ENCODE measurements at places on chromosomes 1 and 21.

DNA sequence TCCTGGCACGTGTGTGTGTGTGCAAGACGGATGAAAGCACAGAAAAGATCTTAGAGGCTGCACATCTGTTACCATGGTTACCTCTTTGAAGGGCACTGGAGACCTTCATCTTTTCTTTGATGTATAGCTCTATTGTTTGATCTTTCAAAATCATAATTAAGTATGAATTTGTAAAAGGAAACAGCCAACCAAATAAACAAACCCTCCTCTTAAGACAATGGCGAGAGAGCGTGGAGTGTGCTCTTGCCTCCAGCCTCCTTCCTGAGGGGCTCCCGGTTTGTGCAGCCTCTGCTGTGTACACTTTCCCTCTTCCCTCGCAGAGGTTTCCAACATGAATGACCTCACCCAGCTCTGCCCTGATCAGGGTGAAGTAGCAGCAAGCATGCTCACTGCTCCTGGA lies 27.9 kb downstream of the CACNA1S start:
- no peak for DNase-seq

GRCh38 chr1:59290193-59290949 lies 6.5 kb upstream of the FGGY start:
- DNase-seq, result no peak

- no peak for DNase-seq
Measured at GRCh38 chr21:33821503-33822322, 93.9 kb downstream of the ATP5PO start.

DNA sequence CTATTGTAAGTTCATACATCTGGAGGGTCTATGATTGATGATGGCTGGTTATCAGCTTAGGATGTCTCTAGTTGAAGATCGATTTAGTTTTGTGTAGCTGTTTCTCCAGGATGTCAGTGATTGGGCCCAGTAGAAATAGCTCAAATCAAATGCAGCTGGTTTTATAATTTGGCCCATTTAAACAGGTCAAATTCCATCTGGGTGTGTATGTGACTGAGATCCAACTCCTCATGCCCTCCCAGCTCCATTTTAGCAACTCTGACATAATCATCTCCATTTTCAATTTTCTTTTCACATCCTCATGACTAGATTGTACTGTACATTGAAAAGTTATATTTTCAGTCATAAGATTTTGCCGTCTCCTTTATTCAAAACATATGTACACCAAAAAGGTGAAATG lies 99.2 kb downstream of the TPR start:
- no peak for DNase-seq

- DNase-seq, result no peak
Measured at GRCh38 chr1:46379996-46380395, 14.1 kb upstream of the FAAH start.

GRCh38 chr1:32291145-32291707 lies 657 bp upstream of the HDAC1 start:
- DNase-seq, result no peak

GRCh38 chr1:111512931-111513330 lies 9.5 kb upstream of the ADORA3 start:
- DNase-seq, result no peak

- no peak for DNase-seq
Measured at GRCh38 chr1:231512147-231512698, 16.2 kb upstream of the TSNAX start.

DNA sequence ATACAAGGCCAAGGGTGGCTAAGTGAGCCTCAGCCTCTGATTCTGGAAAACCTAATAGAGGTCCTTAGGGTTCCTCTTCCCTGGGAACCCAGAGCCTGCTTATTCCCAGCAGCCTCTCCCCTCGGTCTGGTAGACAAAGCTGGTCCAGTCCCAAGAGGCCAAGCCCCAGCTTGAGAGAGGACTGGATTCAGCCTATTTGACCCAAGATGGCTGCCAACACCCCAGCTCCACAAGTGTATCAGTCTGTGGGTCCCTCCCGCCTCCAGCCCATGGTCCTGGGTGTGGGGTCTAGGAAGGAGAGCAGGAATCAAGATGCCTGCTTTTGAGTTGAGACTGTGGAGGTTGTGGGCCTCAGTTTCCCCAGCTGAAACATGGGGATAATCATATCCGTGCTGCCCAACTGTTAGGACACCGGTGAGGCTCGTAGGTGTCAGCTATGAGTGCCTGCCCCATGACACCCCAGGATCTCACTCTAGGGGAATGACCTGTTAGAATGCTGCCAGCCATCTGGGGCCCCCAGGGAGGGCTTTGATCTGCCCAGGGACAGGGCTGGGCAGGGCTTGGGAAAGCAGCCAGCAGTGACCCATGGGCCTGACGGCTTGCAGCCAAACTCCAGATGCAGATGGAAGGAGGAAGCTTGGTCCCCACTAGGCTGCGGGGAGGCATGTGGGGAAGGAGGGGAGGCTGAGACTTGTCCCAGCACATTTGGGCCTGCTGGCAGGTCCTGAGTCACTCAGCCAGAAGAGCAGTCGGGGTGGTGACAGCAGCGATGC lies 45.4 kb downstream of the NUAK2 start:
- no peak for DNase-seq

DNA sequence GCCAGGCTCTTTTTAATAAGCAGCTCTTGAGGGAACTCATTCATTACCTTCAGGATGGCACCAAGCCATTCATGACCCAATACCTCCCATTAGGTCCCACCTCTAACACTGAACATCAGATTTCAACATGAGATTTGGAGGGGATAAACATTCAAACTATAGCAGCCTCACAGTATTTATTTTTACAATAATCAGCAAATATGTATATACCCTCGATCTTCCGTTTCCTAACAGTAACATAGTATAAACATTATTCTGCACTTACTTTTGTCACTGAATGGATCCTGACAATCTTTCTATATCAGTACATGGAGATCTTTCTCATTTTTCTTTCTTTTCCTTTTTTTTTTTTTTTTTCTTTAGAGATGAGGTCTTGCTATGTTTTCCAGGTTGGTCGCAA lies 5.4 kb downstream of the CATSPER4 start:
- DNase-seq, result no peak

DNA sequence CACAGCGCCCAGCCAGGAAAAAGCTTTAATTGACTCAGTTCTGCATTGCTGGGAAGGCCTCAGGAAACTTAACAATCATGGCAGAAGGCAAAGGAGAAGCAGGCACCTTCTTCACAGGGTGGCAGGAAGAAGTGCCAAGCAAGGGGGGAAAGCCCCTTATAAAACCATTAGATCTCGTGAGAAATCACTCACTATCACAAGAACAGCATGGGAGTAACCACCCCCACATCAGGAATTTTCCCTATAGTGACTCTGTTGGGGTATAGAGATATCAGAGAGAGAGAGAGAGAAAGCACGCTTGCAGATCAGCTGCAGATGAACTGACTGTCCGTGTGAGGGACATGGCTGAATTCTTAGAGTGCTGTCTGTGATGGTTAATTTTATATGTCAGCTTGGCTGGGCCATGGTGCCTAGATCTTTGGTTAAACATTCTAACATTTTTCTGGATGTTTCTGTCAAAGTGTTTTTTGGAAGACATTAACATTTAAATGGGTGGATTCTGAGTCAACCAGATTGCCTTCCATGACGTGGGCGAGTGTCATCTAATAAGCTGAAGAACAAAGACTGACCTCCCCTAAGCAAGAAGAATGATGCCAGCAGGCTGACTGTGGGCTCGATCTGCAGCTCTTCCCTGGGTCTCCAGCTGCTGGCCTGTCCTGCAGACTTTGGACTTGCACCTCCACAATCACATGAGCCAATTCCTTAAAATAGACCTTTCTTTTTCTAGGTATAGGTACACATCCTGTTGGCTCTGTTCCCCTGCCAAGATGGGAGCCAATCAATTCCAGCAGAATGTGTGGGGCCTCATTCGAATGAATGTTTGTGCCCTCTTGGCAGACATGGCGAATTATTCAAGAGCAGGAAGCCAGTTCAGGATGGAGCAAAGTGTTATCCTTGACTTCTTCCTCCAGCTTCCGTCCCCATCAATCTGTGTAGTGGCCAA lies 21.4 kb upstream of the CPT2 start:
- DNase-seq, result no peak

DNA sequence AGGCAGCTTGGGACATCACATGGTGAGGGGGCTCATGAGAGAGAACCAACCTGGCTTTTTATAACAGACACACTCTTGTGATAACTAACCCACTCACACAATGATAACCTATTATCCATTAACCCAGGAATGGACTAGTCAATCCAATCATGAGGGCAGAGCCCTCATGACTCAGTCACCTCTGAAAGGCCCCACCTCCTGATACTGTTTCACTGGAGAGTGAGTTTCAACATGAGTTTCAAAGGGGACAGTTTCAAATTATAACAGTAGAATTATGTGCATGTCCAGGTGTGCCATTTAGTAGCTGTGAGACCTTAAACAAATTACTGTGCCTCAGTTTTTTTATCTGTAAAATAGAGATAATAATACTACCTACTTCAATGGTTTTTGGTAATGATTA lies 47.6 kb upstream of the PPP2R5A start:
- no peak for DNase-seq

DNA sequence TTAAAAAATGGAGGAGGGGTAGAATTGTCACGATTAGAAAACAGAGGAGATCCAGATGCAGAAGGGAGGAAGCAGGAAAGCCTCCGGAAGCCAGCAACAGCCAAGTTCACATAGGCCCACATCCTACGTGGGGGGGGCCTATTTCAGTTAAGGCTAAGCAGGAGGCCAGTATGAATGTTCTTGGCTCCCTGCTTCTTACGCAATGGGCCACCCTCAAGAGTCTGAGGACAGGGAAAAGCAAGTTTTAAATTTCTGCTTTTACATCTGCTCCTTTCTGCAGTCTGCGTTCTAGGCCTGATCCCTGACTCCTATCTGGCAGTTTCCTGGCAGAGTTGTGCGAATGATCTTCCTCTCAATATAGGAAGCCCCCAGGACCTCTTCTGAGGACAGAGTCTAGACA lies 30.6 kb downstream of the RABIF start:
- DNase-seq, result no peak

DNA sequence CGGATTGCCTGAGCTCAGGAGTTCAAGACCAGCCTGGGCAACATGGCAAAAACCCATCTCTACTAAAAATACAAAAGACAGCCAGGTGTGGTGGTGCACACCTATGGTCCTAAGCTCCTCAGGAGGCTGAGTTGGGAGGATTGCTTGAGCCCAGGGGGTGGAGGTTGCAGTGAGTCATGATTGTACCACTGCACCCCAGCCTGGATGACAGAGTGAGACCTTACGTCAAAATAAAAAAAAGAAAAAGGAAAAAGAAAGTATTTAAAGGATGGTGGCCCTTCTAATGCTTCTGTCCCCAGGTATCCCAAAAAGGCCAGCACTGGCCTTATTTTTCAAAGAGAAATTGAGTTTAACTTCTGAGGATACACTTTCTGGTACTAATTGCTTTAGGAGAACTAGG lies 1.7 kb downstream of the IKBKE start:
- DNase-seq, result no peak

- DNase-seq, result no peak
Measured at GRCh38 chr1:31984419-31985347, 29.0 kb upstream of the KHDRBS1 start.

DNA sequence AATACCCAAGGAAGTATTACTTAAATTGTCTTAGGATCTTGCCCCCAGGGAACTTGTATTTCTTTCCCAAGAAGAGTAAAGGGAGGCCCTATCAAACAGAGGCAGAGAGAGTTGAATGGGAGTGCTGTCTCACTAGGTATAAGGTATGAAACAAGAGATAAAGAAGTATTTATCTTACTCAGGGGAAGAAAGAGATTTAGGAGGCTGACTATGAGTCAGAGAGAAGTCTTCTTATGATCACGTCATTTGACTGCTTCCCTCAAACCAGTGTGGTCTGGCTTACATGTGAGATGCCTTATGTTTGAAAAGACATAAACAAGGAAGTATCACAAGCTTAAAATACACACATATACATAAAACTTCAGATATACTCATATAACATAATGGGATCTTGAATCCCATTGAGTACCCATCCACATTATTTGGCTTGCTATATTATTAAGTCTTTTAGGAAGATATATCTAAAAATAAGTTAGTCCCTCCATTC lies 29.6 kb downstream of the DUSP10 start:
- DNase-seq, result no peak

GRCh38 chr21:28419811-28420210 lies 572.9 kb downstream of the LTN1 start:
- no peak for DNase-seq

- DNase-seq, result no peak
Measured at GRCh38 chr1:176884911-176885310, 279.6 kb downstream of the ASTN1 start.

DNA sequence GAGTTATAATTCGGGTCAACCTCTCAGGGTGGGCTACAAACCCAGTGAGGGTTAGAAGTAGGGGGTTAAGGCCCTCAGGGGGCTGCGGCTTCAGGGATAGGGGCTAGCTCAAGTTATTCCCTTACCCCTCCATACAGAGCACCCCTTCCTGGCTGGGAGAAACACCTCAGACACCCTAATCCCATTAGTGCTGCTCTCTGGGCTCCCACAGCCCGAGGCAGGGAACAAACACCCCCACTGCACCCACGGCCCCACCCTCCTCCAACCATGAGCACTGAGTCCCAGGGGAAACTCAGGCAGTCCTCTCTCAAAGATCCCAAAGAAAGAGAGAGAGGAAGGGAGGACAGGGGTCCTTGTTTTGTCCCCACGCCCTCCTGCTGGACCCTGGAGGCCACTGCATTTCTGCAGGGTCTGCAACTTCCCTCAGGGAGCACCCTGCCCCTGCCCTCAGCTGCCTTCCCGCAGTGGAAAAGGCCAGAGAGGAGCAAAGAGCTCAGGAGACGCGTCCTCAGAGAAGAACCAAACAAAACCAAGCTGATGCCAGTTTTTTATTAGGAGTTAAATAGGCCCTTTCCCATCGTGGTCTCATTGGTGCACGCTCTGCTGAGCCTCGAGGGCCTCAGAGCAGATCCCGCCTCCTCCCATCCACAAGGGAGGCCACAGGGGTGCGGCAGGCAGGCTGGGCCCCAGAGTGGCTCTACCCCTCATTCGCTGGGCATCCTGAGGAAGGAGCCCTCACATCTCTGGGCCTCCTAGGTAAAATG lies 1.4 kb upstream of the S100A4 start:
- DNase-seq, result no peak

GRCh38 chr1:247013391-247013790 lies 5.5 kb upstream of the ZNF695 start:
- no peak for DNase-seq
